ENCODE measurements at places on chromosomes 6 and 20.

DNA sequence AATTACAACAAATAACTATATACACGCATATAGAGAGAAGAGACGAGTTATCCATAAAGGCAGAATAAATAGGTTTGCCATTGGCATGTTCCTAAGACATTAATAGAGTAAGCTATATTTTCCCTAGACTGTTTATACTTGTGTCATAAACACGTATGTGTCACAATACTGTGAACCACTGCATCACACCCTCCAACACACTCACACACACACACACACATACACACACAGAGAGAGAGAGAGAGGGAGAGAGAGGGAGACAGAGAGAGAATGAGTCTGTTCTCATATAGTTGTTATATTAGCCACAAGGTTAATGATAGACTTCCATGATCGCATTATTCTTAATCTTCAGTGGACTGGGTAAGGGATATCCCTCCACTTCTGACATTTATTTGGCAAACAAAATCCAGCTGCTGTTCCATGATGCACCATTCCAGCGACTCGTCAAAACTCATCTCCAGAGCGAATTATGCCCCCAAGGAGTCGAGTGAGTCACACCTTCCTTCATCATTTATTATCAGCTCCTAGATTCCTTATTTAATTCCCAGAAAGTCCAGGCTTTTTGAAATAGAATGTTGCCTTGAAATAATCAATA, 82.8 kb upstream of the HIVEP1 start:
- DNase-seq: no peak

- DNase-seq: no peak
Measured at GRCh38 chr20:35087355-35087754, 5.3 kb downstream of the TRPC4AP start.

DNA sequence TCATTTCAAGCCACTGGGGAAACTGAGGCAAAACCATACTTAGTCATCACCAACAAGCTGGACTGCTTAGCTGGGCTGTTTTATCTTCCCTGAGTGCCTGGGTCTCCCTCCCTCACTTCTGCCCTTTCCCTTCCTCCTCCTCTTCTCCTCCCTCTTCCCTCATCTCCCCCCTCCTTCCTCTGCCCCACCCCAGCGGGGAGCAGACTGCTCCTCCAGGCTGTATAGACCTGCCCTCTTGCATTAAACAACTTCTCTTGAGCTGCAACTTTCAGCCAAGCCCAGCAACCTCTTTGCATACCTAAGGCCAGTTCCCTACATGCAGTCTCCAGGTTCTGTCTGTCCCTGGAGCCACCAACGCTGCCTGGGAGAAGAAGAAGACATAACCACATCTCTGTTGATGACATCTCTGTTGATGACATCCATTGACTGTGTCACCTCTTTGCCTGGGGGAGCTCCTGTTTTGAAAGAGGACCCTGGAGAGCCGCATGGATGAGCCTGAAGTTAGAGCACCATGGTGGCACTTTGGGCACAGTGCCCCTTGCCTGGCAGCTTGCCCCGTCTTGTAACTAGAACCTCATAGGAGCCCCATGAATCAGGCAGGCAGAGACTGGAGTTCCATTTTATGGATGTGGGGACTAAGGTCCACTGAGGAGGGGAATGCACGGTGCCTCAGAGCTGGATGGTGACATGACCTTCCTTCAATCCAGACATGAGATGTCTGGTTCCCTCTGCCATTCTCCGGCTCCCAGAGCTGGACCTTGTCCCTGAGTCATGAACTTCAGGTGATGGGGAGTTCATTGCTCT, 7.8 kb upstream of the BPIFB6 start:
- no peak for DNase-seq

DNA sequence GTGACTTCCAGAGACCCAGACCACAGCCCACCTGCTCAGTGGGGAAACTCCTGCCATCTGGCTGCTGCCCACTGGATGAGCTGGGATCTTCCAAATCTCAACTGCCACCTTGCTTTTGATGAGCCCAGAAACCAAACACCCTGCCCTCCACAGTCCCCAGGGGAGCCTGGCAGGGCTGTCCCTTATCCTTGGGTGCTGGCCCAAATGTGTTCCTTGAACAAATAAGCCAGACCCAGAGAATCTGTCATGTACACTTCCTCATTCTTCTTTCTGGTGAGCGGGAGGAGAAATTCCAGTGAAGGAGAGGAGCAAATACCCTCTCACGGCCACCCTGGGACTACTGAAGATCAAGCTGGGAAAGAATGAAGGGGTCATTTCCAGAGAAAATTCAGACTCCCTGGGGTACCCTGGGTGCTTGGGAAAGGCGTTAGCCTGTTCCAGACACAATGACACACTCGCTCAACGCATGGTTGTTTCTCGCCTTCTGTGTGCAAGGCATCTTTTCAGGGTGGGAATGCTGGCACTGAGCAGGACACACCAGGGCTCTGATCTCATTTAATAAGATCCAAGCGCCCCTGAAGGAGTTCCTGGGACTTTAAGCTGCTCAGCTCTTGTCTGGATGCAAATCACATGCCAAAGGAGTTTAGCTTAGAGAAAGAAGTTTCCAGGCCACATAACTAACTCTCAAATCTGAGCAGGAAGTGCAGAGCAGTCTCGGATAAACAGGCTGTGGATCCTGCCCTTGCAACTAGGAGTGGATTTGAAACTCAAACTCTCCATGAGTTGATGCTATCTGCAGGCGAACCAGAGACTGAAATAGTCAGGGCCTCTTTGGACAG, 38.5 kb downstream of the PXDC1 start:
- no peak for DNase-seq

DNA sequence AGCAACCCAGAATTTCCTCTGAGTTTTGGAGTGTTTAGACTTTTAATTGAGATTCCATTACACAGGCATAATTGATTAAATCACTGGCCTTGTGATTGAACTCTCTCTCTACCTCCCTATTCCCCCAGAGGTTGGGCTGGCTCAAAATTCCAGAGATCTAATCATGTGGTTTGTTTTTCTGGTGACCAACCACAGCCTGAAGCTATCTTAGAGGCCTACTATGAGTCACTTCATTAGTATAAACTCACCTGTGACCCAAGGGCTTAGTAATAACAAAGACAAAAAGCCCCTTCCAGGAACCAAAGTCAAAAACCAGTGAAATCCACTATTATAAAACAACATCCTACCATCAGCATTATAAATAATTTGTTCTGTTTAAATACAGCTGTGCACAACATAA, 992.5 kb upstream of the CITED2 start:
- DNase-seq: no peak

GRCh38 chr6:82750556-82750955, 315.1 kb downstream of the UBE3D start:
- no peak for DNase-seq

- DNase-seq: no peak
Measured at GRCh38 chr6:127423921-127424320, 35.3 kb downstream of the KIAA0408 start.

GRCh38 chr20:16260911-16261310, 312.3 kb downstream of the KIF16B start:
- DNase-seq: no peak

- DNase-seq: no peak
Measured at GRCh38 chr6:22653980-22654610, 84.7 kb downstream of the HDGFL1 start.

DNA sequence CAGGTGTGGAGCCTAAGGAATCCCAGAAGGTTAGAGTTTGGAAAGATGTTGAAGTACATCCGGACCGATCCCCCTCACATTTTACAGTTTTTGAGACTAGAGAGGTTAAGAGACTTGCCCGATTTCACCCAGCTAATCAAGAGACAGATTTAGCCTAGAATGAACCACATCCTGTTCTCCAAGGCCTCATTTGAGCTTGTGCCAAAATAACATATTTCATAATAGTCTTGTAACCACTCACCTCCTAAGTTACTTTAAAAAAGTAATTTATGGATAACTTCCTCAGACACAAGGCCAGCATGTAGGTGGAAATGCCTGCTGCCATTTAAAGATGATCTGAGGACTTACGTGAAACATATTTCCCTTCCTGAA, 39.8 kb upstream of the ARHGAP18 start:
- DNase-seq: no peak

GRCh38 chr6:64477391-64477790, 841.8 kb downstream of the PHF3 start:
- DNase-seq: no peak

DNA sequence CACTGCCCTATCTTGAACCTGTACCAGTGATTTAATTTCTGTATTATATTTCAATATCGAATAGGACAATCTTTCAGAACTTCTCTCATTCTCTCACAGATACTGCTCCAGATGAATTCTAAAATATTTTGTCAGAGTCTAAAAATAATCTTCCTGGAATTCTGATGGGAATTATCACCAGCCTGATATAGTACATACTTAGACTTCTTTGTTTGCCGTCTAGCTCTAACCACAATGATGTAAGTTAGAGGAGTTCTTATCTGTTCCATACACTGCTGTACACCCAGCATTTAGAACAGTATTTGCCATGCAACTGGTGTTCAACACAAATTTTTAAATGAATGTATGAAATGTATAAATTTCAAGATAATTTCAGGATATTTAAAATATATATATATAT, 1.3 kb upstream of the HUS1B start:
- DNase-seq: no peak

DNA sequence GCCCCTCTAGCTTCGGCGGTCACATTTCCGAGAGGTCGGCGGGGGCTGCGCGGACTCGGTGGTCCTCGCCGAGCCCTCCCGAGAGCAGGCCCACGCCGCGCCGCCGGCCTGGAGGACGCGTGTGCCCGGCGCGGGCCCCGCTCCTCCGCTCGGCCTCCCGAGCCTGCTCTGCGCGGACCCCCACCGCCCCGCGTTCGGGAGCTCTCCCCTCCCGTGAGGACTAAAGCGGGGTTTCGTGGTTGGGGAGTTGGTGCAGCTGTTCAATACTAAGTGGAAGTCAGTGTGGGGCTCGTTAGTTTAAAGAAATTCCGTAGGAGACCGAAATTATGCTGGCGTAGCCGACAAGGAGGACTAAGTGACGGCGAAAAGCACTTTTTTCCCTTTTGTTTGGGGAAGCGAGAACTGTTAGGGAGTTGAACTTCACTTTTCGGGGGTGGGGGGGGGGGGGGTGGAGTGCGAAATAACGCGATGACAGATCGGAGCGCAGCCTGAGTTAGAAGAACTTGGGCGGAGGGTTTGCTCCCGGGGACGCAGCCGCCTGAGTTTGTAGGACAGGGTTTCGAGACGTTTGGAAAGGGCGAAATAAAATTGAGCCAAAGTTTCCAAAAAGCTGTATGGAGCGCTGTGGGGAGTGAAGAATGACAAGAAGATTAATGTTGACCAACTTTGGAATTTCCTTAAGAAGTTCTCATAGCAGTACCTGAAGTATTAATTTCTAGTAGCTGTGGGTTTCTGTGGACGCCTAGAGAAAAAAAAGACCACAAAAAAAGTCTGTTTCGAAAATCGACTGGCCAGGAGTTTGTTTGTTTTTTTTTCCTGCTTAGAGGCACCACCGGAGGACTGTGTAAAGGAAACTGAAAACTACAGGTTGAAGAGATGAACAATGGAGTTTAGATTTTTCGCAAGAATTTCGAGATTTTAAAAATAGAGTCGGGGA, 1.4 kb downstream of the QKI start:
- peak; percentile 20 for DNase-seq

DNA sequence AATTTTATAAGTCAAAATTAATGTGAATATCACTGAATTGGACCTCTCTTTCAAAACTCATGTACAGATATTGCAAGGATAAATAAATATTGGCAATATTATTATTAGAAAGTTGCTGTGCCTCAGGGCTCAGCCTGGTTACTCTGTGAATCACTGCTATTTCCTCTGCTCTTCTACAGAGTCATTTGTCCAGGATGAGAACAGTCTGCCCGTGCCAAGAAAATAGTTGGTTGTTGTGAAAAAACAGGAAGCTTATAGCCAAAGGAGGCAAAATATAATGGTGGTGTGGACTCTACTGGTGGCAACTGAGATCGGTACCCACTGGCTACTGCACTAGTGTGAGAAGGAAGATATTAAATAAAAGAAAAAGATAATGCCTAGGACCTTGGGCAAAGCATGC, 93.6 kb downstream of the RIMS1 start:
- DNase-seq: no peak

DNA sequence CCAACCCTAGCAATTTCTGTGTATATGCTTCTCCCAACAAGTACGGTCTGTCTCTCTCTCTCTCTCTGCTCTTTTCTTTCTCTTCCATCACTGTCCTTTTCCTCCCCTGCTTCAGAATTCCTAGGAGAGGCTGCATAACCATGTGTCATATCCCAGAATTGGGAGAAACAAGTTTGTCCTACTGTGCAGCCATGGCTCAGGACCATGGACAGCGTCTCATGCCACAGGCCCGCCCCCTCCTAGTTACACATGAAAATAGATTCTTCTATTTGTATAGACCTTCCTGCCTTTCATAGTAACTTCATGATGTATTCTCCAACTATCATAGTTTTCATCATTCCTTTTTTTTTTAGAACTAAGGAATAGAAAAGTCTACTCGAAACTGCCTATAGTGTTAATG, 98.0 kb downstream of the FNDC1 start:
- DNase-seq: no peak

GRCh38 chr6:18432180-18432579, 45.0 kb downstream of the RNF144B start:
- no peak for DNase-seq

Data from activated T-helper 9 cell treated with anti-CD3 and anti-CD28 coated beads, Interleukin-2, amount 50 U/mL, for 16 hours (primary cell).